ENCODE measurements at places on chromosomes 3 and 15.

GRCh38 chr3:56800832-56801661 is 702 bp downstream of the ARHGEF3 start:
- DNase-seq, result peak; percentile 18

DNA sequence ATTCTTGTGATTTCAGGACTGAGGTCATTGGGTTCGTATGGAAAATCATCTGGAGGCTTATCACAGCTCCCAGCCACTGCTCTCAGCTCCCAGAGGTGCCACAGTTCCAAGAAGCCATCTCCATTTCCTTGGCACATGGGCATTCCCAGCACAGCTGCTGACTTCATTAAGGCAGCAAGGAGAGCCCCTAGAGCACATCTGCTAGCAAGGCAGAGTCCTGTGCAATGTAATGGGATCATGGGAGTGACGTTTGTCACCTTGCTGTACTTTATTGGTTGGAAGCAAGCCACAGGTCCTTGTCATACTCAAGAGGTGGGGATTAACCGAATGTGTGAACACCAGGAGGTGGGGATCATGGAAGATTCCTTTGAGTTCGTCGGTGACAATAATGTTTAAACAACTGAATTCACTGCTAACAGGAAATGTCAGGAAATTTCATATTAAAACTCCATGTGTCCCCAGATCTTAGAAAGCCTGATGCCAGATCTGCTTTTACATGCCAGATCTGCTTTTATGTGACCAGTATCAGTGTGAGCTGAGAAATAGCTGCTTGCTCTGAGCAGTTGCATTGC is 148.8 kb downstream of the GABRG3 start:
- DNase-seq, result no peak

GRCh38 chr15:41462084-41462795 is 31.4 kb upstream of the ITPKA start:
- no peak for DNase-seq

DNA sequence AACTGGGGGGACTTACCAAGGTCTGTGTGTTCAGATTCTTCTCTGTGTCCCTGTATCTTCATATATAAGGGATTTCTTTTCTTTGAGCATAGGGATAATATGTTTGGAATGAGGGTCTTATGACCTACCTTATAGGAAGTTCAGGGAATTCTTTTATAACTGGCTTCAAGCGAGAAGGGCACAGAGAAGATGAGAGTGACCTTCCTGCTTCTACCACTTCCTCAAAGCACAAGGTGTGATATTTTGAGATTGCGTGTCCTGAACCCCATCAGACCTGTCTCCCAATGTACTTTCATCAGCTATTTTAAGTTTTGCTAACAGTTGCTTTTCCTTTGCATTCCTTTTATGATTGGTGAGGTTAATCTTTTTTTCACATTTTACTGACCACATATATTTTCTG is 3.1 kb upstream of the PSMD6 start:
- no peak for DNase-seq

DNA sequence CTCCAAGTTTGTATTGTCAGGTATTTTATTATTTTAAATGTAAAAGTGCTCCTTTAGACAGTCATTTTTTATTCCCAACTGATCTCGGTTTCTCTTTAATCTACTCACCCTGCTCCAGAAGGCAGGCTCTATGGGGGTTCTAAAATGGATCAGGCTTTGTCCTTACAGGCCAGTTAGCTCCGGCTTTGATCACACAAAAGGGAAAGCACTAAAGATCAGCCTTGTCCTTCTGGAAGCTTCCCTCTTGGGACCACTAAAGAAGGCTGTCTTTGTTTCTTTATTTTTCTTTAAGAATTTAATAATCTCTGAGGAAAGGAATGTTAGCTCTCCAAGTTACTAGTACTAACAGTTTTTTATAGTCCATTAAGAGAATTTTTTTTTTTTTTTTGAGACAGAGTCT is 560.5 kb upstream of the ZNF717 start:
- DNase-seq, result no peak

- no peak for DNase-seq
Measured at GRCh38 chr3:80543154-80543553, 775.4 kb upstream of the ROBO1 start.

- no peak for DNase-seq
Measured at GRCh38 chr15:29418931-29419330, 149.3 kb upstream of the NSMCE3 start.

GRCh38 chr3:94221829-94222228 is 159.0 kb downstream of the NSUN3 start:
- no peak for DNase-seq

GRCh38 chr3:66795365-66795764 is 202.7 kb upstream of the KBTBD8 start:
- no peak for DNase-seq

- DNase-seq, result no peak
Measured at GRCh38 chr3:31911124-31911523, 69.9 kb downstream of the OSBPL10 start.

- no peak for DNase-seq
Measured at GRCh38 chr3:193498215-193498614, 56.5 kb downstream of the ATP13A4 start.

DNA sequence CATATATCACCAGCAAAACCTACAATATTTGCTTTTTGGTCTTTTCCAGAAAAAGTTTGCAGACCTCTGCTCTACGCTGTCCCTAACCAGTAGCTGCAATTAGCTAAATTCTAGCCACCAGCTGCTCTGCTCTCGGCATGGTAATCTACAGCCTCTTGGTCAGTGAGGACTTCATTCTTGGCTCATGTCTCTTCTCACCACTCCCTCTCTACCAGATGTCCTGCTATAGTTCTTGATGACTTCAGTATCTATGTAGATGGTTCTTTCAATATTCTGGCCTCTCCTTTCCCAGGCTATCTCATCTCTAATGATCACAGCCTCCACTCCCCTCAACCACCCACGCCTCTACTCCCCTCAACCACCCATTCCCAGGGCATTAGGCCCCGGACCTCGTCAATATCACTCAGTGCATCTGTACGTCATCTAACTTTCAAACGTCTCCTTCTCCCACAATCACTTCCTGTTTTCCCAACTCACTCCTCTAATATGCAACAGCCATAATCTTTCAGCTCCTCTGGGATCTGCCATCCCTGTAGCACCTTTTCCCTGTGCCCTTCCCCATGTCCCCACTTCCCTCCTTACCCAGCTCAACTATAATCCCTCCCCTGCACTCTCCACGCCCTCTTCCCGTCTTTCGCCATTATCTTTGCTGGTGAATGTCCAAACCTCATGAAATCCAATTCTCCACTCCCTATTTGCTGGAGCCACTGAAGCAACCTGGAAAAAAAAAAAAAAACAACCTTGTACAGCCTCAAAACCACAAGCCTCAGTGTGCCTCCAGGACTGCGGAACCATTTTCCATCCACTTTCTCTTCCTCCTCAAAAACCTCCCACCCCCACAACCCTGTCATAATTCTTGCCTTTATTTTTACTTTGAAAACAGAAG is 429.4 kb upstream of the PROK2 start:
- no peak for DNase-seq

GRCh38 chr3:50330330-50330729 is 2.3 kb upstream of the TUSC2 start:
- DNase-seq, result no peak

GRCh38 chr3:144487011-144487410 is 515.4 kb downstream of the DIPK2A start:
- no peak for DNase-seq

DNA sequence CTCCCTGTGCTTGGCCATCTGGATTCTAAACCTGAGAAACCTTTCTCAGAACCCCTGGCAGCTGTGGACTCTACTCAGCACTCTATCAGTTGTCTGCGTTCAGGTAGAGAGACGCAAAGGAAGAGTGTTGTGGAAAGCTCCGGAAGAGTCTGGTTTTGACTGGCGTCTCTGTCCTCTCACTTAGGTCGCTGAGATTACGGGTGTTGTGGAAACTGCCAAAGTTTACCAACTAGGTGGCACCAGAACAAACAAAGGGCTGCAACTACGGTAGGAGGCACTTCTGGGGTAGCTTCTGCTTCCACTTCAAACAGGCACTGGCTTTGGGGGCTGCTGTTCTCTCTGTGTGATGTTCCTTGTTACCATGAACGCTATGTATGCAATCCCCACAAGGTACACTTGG is 19.2 kb upstream of the ITPKA start:
- DNase-seq, result no peak

- no peak for DNase-seq
Measured at GRCh38 chr3:24154781-24155180, 209.7 kb downstream of the NR1D2 start.

- DNase-seq, result no peak
Measured at GRCh38 chr15:53627279-53627678, 132.2 kb downstream of the WDR72 start.

DNA sequence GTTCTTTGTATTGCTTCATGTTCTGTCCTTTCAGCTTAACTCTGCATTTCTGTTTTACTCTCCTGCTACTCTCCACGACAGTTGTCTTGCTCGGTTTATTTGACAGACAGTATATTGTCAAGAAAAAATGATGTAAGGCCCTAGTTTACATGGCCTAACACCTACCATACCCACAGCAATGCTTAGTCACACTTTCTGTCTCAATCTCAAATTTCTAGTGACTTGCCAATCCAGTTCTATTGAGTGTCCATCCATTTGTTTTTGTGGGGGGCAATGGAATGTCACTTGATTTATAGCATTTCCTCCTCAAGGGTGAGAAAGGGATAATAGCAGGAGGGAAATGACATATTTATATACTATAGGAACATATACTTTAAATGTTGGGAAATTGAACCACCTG is 676.2 kb downstream of the NAALADL2 start:
- DNase-seq, result no peak

- no peak for DNase-seq
Measured at GRCh38 chr3:108175352-108175751, 46.9 kb downstream of the IFT57 start.

GRCh38 chr3:4740397-4741105 is 238.7 kb upstream of the BHLHE40 start:
- no peak for DNase-seq

- DNase-seq, result no peak
Measured at GRCh38 chr15:89490081-89490813, 6.1 kb downstream of the RHCG start.

DNA sequence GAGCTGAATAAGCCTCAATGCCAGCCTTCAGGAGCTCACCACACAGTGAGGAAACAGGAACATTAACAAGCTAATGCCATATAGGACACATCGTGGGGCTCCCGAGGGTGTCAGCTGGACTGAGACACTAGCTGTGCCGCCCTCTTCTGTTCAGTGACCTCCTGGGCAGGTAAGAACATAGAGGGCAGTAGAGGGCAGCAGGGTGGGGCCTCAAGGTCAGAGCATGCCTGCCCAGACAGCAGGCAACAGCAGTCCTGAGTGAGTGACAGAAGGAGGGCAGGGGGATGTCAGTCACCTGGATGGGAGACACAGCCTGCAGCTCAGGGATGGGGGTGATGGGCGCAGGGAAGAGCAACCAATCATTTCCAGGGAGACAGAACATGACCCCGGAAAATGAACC is 15.5 kb downstream of the NTRK3 start:
- no peak for DNase-seq

DNA sequence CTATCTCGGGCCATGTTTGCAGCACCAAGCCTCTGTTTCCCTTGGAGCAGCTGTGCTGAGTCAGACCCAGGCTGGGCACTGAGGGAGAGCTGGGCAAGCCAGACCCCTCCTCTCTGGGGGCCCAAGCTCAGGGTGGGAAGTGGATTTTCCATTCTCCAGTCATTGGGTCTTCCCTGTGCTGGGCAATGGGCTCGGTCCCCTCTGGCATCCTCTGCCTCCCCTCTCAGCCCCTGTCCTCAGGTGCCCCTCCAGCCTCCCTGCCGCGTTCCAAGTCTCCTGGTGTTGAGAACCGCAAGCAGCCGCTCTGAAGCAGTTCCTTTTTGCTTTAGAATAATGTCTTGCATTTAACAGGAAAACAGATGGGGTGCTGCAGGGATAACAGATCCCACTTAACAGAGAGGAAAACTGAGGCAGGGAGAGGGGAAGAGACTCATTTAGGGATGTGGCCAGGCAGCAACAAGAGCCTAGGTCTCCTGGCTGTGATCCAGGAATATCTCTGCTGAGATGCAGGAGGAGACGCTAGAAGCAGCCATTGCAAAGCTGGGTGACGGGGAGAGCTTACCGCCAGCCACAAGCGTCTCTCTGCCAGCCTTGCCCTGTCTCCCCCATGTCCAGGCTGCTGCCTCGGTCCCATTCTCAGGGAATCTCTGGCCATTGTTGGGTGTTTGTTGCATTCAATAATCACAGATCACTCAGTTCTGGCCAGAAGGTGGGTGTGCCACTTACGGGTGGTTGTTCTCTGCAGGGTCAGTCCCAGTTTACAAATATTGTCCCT is 1.2 kb downstream of the RHO start:
- DNase-seq, result no peak

GRCh38 chr3:103693831-103694230 is 1259.0 kb downstream of the ZPLD1 start:
- DNase-seq, result no peak

All from activated CD4-positive, alpha-beta T cell treated with anti-CD3 and anti-CD28 coated beads, Interleukin-2, amount 50 U/mL, for 1 hour (primary cell).